ENCODE measurements at places on chromosomes 1 and 21.

GRCh38 chr1:6200188-6200809, 904 bp upstream of the RPL22 start:
- DNase-seq, result no peak

DNA sequence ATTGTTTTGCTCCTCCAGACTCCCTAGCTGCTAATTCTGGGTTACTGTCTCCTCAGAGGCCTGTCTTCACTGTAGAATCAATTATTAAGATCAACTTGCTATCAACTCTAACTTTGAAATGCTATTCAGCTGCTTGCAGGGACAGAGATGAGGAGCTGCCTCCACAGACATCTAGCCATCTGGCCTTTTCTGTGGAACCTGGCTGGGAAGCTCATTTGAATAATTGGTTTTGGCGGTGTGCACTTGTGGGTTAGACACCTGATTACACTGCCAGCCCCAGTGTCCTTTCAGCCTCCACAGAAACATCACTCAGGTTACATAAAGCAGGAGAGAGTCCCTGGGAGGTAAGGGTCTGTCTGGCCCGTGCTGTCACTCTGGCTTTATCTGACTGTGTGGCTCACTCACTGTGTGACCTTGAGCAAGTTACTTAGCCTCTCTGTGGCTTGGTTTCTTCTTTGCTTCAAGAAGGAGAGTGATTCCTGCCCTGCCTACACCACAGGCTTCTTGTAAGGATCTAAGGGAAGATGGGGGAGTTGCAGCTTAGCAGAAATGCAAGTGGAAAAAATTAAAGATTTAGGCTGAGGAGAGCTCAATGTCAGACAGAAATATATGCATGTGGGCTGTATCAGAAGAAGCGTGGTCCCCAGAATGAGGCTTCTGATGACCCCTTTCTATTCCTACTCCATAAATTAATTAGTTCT, 131.6 kb downstream of the BEND5 start:
- no peak for DNase-seq

GRCh38 chr1:227733309-227733705, 1.8 kb downstream of the JMJD4 start:
- DNase-seq, result no peak

DNA sequence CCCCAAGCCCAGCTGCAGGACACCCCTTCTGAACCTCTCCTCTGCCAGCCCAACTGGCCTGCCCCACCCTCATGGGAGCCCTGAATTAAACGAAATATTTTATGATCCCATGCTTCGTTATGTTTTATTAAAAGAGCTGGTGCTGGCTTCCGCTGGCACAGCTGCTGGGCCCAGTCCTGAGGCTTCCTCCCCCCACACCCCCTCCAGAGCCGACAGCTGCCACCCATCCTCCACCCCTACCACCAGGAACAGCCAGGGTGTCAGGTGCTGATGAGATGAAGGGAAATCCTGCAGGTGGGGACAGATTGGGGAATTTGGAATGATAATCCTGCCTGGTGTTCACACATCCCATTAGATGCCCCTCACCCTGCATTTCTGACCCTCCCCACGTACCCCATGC, 19.0 kb downstream of the IGSF21 start:
- no peak for DNase-seq

GRCh38 chr1:145997016-145997717, 788 bp upstream of the TXNIP start:
- DNase-seq, result peak; percentile 55

GRCh38 chr1:59978511-59978910, 51.9 kb upstream of the CYP2J2 start:
- DNase-seq, result no peak

GRCh38 chr1:151156515-151156819, at the start of gene TNFAIP8L2:
Gene TNFAIP8L2, plus strand, starts transcription at chr1:151156649. Its CDS starts 2,049 bp downstream, at chr1:151158698.
- DNase-seq, result peak; percentile 86

DNA sequence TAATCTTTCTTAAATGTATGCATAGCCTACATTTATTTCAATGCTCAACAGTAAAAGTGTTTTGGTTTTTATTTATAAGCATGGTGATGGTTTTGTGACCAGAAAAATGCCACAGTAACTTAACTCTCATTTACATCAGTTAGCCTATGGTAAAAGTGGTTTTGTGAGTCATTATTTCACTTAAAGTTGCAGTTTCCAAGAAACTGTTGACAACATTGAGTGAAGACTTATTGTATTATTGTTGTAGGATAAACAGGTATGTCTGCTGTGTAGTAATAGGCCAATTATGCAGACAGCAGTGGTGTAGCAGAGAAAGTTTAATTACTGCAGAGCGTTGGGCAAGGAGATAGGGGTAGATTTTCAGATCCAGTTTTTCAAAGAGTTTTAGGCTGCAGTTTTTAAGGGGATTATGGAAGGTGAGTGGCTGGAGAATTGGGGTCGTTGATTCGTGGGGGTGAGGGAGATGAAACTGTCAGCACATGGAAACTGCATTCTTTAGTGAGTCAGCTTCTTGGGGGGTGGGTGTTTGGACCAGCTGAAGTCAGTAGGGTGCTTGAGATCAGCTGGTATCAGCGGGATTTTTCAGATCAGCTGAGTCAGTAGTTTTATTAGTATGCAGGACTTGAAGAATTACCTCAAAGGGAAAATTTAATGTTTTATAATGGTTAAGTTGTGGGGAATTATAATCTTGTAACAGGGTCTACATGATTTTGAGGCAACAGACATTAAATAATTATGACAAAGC, 168.7 kb upstream of the FMN2 start:
- DNase-seq, result no peak

DNA sequence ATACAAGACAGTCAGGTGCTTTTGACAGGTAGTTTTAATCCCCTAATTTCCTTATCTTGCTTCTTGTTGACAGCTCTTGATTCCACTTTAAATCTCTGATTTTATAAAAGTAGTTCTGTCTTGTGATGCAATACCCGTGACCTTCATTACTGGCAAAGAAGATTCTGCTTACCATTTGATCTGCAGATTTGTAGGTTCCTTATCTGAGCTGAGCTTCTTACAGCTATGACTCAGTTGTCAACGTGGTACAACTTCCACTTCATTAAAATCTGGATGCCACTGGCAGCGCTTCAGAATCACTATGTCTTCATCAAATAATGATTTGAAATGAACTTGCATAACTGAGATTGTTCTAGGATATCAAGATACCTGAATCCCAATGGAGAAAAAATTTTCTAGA, 543.6 kb upstream of the B3GALT2 start:
- no peak for DNase-seq

DNA sequence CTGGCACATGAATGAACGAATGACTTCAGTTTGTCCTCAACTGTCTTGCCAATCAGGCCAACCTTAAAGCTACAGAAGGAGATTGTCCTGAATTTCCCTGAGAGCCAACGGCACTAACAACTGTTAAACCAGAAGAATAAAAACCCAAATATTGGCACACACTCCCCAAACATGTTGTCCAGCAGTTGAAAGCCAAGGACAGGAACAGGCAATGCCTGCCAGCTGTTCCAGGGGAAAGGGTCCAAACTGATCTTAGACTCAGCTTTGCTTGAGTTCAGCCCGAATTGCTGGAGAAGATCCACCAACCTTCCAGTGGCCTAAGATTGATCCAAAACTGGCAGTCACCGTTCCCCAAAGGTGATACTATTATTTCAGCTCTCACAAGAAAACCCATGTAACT, 22.4 kb upstream of the AHCTF1 start:
- DNase-seq, result no peak

- DNase-seq, result peak; percentile 92
Measured at GRCh38 chr1:24502709-24503058, at the start of gene RCAN3. Gene RCAN3, plus strand, starts transcription at chr1:24502836. Its CDS starts 11,537 bp downstream, at chr1:24514373.

DNA sequence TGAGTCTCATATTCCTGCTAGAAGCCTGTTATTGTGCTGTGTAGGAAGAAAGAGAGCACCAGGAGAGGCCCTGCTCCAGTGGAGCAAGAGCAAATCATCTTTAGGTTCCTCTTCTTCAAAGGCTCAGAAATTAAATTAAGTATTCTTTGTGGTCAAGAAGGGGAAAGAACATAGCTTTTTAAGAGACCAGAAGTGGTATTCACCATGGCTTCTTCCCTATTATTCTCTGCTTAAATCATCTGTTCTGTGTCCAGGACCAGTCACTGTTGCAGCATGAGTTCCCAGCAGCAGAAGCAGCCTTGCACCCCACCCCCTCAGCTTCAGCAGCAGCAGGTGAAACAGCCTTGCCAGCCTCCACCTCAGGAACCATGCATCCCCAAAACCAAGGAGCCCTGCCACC, 1.1 kb downstream of the SPRR1B start:
- no peak for DNase-seq

DNA sequence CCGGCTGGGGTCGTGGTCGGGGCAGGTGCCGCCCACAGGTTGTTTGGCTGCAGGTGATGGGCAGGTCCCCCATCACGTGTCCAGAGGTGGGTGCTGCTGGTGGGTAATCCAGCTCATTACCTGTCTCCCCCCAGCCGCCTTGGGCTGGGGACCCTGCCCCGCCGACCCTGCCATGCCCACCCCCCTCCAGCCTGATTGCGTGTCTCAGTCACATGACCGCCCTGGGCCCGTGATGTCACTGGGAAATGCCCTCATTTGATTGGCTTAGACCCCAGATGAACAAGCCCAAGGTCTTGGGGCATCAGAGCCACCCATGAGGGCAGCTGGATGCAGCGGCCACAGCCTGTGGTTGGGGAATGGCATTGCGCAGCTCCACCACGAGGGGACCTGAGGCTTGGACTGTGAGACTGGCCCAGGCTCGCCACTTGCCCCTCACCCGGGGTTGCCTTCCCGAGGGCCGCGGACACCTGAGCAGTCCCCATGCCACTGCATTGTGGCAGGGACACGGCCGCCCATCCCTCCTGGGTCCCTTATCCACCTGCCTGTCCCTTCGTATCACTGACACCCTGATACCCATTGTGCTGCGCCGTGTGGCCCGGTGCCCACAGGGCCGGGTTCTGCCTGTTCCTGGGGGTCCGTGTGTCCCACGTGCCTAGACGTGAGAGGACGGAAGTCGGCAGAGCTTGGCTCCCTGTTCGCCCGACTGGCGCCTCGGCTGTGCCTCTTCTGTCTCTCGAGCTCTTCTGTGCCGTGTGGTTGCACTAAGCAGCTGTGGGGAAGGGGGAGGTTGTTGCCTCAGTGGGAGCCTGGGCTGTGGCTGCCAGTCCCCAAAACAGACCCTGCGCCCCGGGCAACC, 68.0 kb downstream of the FAAP20 start:
- DNase-seq, result no peak

DNA sequence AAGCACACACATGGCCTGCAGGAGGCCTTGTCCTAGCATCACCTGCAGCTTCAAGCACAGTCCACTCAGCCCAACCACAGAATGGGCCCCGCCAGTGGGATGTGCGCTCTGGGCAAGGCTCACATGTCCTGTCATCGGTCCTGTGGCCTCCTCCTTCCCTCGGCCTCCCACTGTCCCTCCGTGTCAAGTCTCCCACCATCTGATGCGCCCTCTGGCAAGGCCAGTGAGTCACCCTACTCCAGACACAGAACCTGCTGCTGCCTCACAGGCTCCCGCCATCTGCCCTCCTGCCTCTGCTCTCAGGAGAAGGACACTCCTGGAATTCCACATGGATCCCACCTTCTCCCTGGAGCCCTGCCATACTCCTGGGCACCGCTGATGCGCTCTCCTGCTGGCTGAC, 14.2 kb downstream of the KCNAB2 start:
- no peak for DNase-seq

DNA sequence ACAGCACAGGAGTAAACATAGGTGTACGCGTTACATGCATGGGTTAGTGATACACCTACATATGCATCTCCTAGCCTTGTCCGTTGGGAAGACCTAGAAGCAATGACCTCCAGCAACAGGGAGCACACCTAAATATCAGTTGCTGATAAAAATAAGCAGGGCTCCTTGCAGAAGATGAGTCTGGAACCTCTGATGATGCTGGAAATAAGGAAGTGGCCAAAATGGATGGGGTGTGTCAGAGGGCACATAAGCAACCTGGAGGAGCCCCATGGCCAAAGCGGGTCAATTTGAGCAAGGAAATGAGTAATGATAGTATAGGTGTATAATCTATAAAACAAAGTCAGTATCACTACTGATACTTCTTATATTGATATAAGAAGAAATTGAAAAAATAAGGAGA, 13.7 kb downstream of the ADARB1 start:
- no peak for DNase-seq

DNA sequence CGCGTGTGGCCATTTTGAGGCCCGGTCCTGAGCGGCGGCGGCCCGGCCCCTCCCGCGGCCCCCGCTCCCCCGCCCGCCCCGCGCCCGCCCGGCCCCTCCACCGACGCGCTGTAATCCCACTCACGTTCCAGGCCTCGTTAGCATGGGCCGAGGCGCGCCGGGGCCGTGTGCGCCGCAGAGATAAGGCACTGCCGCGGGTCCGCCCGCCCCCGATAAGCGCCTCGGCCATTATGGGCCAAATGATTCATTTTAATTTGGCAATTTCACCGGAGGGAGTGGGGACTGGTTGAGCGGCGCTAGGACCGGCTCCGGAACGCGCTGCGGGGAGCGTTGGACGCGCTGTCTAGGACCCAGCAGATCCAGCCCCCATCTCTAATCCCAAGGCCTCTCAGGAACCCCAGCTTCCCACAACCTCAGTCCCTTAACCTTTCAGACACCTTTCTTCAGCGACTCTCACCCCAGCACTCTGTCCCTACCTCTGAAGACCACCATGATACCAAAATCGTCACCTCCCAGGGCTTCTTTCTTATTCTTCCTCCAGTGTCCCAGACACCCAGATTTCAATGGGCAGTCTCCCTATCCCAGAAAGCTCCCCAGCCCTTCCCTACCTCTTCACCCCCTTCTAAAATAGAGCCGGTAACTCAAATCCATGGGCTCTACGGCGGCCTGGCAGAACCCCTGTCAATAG, at the start of gene TAL1:
Gene TAL1, minus strand, starts transcription at position 39 of the 688 bp plus-strand sequence. CDS start 6,337 bp downstream, outside the sequence.
- DNase-seq, result no peak

GRCh38 chr21:14271641-14272040, 55.7 kb downstream of the RBM11 start:
- no peak for DNase-seq

DNA sequence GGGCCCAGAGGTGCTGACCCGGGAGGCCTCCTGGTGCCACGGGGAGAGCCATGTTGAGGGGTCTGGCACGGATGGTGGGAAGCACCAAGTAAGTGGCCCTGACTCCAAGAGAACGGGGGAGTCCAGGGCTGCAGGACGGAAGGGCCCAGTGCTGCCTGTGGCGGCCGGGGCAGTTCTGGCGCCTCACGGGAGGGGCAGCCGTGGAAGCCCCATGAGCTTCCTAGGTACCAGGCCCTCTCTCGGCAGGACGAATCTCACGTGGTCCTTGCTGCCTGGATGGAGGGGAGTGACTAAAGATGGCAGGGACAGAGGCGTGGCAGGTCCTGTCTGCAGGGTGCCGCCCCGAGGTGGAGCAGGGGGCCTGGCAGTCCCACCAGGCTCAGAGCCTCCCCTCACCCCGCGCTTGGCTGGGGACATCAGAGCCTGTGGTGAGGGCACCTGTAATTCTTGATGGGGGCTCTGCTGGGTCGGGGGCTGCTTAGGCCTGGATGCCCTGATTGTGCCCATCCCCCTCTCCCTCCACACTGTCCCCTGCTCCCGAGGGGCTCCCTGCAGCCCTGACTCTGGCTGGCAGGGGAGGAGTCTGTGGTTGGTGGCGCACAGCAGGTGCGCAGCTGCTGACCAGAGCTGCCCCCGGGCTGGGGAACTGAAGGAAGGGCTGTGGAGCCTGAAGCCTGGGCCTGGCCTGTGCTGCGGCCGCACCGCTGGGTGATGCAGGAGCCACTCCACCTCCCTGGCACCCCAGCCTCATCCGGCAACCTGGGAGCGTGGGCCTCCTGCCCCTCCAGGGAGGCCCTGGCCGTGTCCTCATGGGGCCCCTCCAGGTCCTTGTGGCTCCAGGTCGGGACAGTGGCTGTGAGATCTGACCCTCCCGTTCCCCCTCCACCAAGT, 31.4 kb downstream of the POFUT2 start:
- DNase-seq, result no peak
